Progenitor cell of endocrine pancreas (in vitro differentiated cells): ENCODE measurements at places on chromosomes 1 and 21.
A peak's percentile ranks its signal among the peaks of the same experiment; 100 is the strongest.

GRCh38 chr1:85984636-85985035 lies 171.9 kb downstream of the COL24A1 start:
- no peak for DNase-seq

- DNase-seq: no peak
Measured at GRCh38 chr1:92956254-92957029, 4.8 kb downstream of the DIPK1A start.

DNA sequence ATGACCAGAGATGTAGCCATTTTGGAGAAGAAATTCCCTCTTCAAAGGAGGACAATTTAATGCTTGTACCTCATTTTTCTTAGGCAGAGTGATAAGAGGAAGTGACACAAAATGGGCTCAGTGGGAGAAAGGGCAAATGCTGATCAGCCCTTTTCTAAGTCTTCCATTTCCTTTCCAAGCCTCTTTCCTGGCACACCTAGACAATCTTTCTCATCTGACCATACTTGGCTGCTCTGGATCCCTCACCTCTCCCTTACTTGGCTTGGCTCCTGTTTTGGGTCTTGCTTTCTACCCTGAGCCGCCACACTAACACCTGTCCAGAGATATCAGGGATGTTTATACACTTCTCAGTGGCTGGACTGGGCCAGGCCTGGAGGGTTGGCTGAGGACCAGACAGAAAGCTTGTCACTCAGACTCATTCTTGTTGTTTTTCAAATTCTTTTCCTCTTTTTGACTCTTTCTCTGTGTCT lies 13.1 kb downstream of the TXNIP start:
- DNase-seq: no peak

DNA sequence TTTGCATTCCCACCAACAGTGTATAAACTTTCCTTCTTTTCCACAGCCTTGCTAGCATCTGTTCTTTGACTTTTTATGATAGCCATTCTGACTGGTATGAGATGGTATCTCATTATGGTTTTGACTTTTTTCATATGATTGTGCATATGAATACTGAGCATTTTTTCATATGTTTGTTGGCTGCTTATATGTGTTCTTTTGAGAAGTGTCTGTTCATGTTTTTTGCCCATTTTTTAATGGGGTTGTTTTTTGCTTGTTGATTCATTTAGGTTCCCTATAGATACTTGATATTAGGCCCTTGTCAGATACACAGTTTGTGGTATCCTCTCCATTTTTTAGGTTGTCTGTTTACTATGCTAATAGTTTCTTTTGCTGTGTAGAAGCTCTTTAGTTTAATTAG lies 185.8 kb upstream of the SPAG17 start:
- no peak for DNase-seq

DNA sequence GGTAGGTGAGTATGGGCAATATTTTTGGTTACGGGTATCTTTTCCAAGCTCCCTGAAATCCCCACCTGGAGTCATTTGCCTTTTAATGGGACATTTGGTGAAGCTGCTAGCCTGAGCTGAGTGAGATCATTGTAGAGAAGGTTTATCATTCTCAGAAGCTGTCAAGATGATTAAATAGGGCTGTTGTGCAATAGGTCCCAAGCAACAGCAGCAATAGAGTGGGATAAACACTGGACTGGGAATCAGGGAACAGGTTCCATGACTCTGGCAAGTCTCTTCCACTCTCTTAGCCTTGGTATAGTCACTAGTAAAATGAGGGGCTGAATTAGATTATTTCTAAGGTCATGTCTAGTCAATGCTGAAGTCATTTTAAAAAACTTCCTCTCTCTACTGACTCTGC lies 30.3 kb upstream of the FAM78B start:
- DNase-seq: no peak

DNA sequence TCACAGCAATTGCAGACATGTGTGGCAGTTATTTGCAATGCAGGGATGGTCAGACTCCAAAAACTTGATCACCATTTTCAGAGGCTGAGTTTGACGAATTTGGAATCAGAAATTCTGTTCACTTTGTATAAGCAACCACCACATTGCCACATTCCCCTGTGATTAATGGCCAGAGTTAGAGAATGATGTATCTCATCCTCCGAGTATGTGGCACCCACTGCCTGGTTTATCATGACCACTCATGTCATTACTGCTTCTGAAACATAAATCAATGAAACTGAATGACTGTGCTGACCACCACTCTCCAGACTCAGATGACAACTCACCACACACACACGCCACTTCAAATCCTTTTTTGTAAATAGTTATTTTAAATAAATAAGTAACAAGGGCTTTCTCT lies 66.6 kb upstream of the CACHD1 start:
- no peak for DNase-seq

DNA sequence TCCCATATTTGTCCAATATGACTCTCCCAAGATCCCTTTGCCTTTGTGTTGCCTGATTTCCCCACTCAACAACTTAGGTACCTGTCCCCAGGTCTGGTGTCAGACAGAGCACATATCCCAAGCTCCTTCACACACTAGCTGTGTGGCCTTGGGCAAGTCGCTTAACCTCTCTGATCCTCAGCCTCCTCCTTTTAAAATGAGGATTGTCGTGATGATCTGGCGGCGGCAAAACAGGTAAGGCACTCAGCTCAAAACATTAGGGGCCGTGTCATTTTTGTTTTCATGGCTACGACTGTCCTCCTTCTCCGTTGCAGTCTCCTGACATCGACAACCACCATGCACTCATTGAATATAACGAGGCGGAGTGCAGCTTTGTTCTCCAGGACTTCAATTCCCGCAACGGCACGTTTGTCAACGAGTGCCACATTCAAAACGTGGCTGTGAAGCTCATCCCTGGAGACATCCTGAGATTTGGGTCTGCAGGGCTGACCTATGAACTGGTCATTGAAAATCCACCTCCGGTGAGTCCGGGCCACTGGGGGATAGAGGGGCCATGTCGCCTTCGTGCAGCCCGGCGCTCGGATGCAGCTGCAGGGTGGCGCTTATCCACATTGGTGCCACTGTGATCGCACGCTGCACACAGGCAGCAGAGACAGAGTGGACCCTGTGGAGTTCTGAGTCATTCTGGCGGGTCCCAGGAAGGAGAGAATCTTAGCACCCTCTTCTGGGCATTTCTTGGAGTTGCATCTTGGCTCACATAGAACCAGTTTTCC lies 25.2 kb downstream of the FHAD1 start:
- DNase-seq: peak; percentile 27

- peak; percentile 42 for DNase-seq
Measured at GRCh38 chr1:150066838-150067183, 765 bp upstream of the VPS45 start.

- DNase-seq: no peak
Measured at GRCh38 chr1:119815361-119815760, 4.1 kb upstream of the REG4 start.

GRCh38 chr1:160997323-160998038 lies 23.5 kb downstream of the F11R start:
- no peak for DNase-seq

- DNase-seq: no peak
Measured at GRCh38 chr1:197453376-197454058, 185.5 kb downstream of the CRB1 start.

DNA sequence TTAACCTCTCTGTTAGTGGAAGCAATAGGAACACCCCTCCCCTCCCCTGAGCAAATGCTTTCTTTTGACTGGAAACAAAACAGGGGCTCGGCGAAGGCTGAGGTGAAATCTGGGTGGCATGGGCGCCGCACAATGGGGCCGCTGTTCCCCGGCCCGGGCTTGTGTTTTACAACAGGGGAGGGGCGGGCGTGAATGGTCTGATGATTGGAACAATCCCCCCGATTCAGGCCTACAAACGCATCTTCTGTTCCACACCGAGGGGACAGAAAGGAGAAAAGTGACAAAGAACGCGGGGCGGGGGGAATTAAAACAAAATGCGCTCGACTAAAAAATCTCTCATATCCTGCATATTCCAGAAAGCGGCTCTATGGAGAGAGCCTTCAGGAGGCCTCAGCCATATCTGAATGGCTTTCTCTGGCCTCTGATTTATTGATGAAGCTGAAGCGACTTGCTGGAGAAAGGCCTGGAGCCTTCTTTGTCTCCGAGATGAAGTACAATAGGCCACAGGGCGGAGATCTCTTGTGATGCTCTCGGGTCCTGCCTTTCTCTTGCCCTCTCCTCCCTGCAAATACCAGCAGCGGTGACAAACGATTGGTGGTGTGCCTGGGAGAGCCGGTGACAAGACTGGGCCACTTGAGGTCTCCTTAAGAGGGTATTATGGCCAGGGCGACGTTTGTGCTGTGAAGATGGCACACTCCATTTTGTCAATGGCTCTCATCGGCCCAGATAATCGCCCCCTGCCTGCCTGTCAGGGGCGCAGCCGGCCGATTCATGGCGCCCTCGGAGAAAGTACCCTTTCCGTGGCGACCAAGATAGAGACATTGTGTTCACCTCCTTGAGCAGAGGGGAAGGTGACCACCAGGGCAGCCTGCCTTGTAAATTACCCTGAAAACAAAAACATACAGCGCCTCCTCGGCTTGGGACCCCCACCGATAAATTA lies 47.1 kb upstream of the OLIG2 start:
- no peak for DNase-seq

DNA sequence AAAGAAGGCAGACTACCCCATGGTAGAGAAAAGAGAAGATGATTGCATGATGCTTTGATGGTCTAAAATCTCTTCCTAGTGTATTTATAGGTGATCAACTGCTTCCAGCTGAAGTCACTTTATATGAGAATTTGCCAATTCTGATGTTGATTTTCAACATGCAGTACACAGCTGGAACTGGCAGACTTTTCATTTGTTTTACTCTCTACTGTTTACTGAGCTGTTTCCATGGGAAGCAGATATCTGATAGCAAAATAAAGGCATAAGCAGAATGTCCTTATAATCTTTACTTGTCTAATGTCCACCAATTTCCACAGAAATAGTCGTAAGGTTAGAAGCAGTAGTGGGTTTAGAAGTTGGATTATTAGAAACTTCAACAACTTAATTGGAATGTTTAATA lies 74.9 kb downstream of the SYDE2 start:
- DNase-seq: no peak

DNA sequence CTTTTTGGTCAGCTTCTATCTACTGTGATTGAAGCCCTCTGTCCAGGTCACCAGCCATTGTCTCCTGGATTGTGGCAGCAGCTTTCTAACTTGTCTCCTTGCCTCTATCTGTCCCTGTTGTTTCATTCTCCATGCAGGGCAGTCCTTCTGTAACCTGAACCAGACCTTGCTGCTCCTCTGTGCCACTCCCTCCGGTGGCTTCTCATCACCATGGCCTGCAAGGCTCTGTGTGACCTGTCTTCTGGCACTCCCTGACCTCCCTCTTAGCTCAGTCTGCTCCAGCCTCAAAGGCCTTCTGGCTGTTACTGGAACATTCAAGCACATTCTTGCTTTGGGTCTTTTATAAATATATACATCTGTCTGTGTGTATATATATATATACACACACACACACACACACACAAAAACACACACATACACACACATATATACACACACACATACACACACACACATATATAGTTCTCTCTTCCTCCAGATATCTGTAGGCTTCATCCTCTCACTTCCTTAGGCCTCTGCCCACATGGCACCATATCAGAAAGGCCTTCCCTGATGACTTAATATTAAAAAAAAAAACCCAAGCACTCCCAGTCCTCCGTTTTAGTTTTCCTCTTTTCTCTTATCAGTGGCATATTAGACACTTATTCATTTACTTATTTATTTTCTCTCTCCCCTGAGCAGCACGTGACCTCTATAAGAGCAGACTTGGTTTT lies 21.2 kb upstream of the JUN start:
- DNase-seq: no peak

GRCh38 chr21:34890724-34891612 lies 158.1 kb downstream of the RUNX1 start:
- DNase-seq: no peak

GRCh38 chr1:217379336-217379735 lies 251.6 kb downstream of the GPATCH2 start:
- no peak for DNase-seq

GRCh38 chr1:161389691-161390558 lies 22.2 kb upstream of the CFAP126 start:
- DNase-seq: peak; percentile 91

GRCh38 chr1:175511496-175511895 lies 231.9 kb downstream of the TNR start:
- DNase-seq: no peak

- DNase-seq: no peak
Measured at GRCh38 chr1:211833174-211833820, 2.7 kb upstream of the LPGAT1 start.

- no peak for DNase-seq
Measured at GRCh38 chr21:27257908-27258556, 291.1 kb upstream of the ADAMTS5 start.

DNA sequence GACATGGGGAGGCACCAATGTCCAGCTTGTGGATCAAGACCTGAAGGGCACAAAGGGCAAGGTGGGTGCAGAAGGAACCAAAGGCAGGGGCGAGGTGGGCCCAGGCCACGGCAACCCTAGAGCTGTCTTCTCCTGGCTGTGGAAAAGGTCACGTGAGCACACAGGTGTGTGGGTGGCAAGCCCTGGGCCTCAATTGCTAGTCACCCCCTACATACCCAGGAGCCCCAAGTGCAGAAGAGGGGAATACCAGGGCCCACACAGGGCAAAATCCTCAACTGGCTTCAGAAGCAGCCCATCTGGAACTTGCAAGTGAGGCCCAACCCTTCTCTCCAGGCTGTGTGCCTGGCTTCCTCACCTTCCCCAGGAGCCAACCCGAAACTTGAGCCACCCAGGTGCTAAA lies 25.6 kb downstream of the ZBTB17 start:
- no peak for DNase-seq

DNA sequence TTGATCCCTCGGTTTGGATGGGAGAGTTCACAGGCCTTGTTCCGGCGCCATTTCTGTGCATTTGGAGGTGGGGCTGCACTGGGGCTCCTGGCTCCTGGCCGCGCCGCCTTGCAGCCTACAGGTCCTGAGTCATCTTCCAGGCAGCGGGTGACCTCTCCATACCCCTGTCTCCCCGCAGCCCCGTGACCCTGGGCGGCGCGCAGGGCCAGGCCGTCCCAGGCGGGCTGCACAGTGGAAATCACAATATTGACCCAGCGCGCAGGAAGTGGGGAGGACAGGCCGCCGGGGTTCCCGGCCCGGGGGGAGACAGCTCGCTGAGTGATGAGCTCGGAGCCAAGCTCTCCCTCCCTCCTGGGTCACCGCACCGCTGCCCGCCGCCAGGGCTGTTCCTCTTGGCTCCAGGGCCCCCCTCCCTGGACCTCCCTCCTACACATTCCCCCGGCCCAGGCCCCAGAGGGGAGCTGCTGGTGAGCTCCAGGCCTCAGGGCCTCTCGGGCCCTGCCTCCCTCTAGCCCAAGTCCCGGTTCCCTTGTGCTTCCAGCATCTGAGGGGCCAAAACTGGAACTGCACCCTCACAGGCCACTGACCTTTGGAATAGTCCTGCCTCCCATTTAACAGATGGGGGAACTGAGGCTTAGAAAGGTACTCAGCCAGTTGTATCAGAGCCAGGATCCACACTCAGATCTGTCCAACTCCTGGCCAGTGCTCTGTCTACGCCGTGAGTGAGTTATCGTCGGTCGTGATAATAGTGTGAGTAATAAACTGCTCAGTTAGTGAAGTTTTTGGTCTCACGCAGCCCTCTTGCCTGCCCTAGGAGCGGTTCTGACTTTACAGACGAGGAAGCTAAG lies 142.9 kb upstream of the WNT4 start:
- no peak for DNase-seq

- DNase-seq: no peak
Measured at GRCh38 chr1:93708734-93709481, 27.3 kb upstream of the BCAR3 start.

- DNase-seq: no peak
Measured at GRCh38 chr1:4853904-4854303, 199.5 kb downstream of the AJAP1 start.
